ENCODE measurements at places on chromosomes 7 and 10. TPM values are rescaled to one million over a fixed set of nuclear protein-coding genes. Genes with fewer than 3 reads are reported as not detected.
A peak's percentile ranks its signal among the peaks of the same experiment; 100 is the strongest.

Gene KCNMA1
- total RNA-seq = 4.1 TPM

Gene UTF1
- total RNA-seq = not detected

GRCh38 chr10:127976286-127976685, 69.4 kb downstream of the PTPRE start:
- DNase-seq = no peak

DNA sequence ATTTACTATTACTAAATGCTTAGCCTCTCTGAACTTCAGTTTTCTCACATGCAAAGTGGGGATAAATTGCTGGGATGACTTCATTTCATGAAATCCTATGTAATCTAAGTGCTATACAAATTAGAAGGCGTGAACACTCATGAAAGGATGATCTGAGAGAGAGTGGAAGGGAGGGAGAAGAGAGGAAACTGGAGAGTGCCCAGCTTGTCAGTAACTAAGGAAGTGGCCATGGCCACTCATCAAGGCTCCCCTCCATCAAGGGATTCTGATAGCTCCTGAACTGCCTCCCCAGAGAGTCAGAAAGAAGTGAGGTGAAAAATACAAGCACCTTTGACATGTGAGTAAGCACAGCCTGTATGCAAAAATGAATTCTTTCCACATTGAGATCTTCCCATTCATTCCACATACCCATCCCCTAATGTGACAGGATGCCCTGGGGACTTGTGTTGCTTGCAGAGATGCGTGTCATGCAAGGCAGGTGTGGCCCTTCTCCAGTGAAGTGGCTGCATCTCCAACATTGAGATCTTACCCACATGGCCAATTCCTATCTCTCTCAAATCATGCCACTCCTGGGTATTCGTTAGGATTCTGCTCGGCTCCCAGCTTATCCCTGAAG, 76.5 kb upstream of the ITPRID1 start:
- DNase-seq = no peak

- no peak for DNase-seq
Measured at GRCh38 chr7:111485701-111486380, 76.5 kb downstream of the IMMP2L start.

Gene KCP
- total RNA-seq = 0.07 TPM

Gene GLUD1
- total RNA-seq = 225 TPM

Gene DLX6
- total RNA-seq = 5.0 TPM

DNA sequence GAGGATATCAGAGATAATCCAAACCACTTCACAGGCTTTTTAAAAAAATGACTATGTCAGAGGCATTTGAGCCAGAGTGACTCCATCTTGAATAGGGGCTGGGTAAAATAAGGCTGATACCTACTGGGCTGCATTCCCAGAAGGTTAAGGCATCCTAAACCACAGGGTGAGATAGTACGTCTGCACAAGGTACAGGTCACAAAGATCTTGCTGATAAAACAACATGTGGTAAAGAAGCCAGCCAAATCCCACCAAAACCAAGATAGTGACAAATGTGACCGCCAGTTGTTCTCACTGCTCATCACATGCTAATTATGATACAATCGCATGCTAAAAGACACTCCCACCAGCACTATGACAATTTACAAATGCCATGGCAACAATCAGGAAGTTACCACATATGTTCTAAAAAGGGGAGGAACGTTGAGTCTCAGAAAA, 177.5 kb downstream of the RAPGEF5 start:
- DNase-seq = no peak

DNA sequence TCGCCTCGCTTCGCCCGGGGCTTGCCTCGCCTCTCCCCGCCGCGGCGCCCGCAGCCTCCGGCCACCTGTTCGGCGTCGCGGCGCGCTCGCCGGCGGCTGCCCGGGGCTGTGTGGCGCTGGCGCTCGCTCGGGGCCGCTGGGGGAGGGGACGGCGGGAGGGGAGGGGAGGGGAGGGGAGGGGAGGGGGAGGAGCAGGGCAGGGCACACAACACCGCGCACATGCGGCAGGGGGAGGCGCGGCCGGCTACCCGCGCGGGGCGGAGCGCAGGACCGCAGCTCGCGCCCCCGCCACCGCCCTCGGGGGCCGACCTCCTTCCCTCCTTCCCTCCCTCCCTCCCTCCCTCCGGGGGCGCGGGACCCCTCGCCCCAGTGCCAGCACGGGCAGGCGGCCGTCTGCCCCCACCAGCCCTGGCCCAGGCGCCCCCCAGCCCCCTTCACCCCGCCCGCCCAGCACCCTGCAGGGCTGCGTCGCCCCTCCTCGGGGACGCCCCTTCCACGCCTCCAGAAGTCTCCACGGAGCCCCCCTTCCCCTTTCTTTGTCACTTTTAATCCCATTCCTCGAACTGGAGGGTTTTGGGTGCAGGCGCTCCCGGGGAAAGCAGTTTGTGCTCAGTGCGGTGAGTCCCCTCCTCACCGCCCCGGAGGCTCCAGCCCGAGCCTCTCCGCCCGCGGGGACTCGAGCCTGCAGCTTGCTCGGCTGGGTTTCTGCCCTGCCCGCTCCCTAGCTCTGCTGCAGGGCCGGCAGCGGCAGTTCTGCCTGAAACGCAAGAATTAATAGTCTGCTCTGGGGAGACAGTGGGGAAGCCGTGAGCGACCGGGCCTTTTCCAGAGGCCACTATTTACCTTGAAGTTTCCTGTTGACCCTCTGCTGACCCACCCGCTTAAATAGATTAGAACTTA, at the start of gene PARD3:
TSS of gene PARD3 (minus strand) at position 112 of the 900 bp plus-strand sequence. CDS start 301 bp downstream, outside the sequence.
- DNase-seq = peak; percentile 36

GRCh38 chr7:3280946-3281656, 20.0 kb upstream of the SDK1 start:
- no peak for DNase-seq

GRCh38 chr7:124603066-124603465, 162.5 kb downstream of the GPR37 start:
- DNase-seq = no peak

- no peak for DNase-seq
Measured at GRCh38 chr10:62818426-62819011, 2.4 kb upstream of the EGR2 start.

- DNase-seq = no peak
Measured at GRCh38 chr7:51069411-51070083, 247.1 kb downstream of the COBL start.

GRCh38 chr10:78170026-78170475, 136.4 kb downstream of the RPS24 start:
- no peak for DNase-seq

DNA sequence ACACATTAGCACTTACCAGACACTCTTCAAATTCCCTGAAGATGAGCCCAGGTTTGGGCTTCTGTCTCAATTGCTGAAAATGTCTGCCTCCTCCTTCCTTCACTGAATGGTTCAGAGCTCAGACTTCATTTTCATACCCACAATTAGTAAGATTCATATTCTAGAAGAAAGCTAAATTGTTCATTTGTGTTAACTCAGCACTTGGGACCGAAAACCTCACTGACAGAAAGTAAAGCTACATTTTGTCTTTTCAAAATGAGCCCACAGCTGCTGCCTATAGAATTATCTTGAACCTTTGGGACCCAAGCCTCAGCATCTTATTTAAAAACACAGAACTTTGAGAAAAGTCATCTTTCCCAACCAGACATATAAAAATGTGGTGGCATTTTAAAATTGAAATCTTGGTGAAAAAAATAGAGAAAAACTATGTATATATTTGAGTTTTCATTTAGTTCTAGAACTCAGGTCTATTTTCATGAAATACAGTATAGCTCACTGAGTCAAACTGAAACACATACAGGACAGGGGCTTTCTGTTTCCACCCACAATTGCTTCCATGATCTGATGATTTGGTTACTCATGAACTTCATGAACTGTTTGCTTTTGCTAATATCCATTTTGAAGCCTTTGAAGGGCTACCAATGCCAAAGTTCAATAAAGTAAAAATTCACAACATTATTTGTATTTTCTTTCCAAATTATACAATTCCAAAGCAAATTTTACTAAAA, 119.1 kb upstream of the PFKP start:
- DNase-seq = no peak

Gene COG5
- total RNA-seq = 34.4 TPM

DNA sequence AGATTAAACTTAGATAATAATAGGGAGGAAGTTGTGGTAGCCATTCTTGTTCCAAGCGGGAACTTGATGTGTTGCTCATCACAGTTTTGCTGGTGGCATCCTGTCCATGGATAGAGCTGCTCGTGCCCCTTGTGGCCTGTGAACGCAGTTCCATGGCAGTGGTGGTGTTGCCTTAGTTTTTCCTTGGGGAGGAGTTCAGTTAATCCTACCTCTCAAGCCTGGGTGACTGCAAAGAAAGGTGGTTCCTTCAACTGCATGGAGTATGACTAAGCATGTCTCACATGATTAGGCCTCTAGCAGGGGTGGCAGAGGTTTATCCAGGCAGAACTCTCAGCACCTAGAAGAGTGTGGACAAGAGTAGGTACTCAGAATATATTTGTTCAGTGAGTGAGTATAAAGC, 99.7 kb downstream of the MAPK8 start:
- DNase-seq = no peak

DNA sequence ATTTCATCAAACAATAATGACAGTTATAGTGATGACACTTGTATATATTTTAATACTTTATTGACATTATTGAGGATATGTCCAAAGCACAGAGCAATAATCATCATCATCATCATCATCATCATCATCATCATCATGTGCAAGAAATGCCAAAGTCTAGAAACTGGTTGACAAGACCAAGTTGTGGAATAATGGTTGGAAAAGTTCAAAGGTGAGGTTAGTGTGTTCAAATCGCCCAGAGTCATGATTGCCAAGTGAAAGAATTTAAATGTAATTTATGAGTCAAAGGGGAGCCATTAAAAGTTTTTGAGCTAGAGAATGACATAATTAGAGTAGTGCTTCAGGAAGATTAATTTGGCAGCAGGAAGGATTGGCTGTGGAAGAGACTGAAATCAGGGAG, 852.4 kb downstream of the SORCS1 start:
- no peak for DNase-seq

DNA sequence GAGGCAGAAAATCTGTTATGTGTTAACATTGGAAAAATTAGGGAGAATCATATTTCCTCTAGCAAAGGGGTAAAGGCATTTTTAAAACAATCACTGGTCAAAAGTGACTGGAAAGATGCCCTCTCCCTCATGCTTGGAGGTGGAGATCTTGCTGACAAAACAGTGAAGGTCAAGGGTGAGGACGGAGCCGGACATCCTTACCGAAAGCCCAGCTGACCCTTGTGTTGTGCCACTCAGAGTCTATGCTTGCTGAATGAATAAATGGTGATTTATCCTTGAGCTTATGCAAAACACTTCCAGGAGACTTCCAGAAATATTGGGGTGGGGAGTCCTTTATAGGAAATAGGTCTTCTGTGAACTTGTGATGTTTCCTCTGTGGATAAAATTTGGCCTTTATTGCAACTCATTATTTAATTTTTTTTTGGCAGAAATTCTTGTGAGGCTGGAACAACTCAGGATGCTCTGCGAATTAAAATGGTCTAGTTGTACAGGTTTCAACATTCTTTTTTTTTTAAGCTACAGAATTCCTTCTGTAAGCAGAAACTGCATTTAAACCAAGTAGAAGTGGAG, 28.3 kb upstream of the ELMO1 start:
- no peak for DNase-seq
